RPMI7951 (cell line): ENCODE measurements at places on chromosomes 3 and 15. TPM values are rescaled to one million over a fixed set of nuclear protein-coding genes. Genes with fewer than 3 reads are reported as not detected.

DNA sequence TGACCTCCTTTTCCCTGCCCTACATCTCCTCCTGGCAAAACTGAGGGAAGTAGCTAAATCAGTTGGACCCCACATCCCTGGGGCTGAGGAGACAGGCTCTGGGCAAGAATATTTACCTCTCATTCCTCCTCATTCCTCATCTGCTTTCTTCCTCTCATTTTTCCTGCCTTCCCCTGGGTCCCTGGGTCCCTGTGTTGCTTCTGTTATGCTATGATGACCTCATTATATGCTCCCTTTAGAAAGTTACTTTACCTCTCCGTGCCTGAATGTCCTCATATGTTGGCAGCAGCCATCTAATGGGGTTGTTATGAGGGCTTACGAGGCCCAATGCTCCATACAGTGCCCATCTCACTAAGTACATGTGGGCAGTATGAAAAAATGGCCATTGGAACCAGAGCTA is 1.2 kb upstream of the SHC4 start:
- DNase-seq, result no peak

The CYB561D2 gene
- 39.7 and 49.1 TPM in 2 replicates for total RNA-seq

DNA sequence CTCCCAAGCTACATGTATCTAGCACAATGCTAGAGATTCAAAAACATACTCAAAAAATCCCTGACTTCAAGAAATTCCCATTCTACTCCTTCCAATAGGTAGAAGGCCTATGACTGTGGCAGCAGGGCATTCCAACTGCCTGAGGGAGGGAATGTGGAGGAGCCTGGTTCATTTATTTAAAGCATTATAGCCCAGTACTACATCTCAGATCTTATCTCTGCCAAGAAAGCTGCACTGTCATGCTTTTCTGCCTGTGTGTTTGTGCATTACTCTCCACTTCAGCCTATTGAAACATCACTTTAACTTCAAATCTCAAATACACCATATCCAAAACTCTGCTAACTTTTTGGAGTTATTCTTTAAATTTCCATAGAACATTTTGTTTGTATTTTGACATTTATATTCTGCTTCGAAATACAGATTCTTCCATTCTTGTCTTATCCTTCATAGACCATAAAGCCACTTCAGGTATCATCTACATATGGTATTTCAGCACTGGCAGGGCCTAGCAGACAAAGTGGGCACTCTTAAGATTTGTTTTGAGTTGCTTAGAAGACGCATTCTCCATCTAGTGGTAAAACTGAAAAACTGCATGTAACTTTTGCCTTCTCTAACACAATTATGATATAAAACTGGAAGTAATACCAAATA is 59.1 kb upstream of the NEDD4 start:
- peak; percentile 66 for DNase-seq

The MORC1 gene
- not detected in 2 replicates for total RNA-seq

The SEMA7A gene
- total RNA-seq, result 20.7 and 20.8 TPM in 2 replicates

DNA sequence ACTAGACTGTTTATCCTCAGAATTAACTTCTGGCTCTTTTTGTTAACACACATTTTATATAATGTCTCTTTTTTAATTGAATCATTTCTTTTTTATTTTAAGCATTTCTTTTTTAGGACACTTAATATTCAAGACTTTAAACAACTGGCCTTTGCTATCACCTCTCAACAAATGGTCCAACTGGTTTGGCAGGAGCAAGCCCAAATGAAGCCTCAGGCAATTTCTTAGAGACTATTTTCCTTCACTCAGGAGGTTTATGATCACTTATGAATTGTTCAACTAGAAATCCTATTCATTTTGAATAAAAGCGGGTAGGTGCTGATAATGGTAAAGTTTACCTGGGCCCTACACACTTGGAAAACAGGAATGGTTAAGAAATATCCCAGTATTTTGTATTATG is 705.6 kb upstream of the GBE1 start:
- no peak for DNase-seq

DNA sequence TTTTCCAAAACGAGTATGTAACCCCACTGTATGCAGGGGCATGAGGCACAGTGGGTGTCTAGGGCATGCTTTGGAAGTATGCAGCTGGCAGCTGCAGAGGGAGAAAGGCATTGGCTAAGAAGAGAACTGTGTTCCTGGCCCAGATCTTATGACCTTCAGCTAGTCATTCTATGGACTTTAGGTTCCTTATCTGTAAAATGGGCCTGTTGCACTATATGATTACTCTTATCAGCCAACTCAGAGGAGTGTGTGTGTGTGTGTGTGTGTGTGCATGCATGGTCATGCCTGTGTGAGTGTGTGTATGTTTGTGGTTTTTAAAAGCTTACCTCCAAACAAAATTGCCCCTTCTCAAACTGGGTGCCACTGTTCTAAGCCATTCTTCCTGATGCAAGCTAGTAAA is 27.4 kb upstream of the CHST2 start:
- no peak for DNase-seq

The CCR9 gene
- not detected in 2 replicates for total RNA-seq
